ENCODE measurements at places on chromosomes 7 and 10. TPM values are rescaled to one million over a fixed set of nuclear protein-coding genes. Genes with fewer than 3 reads are reported as not detected.
A peak's percentile ranks its signal among the peaks of the same experiment; 100 is the strongest.

The FGFR2 gene
- total RNA-seq = 0.73 TPM

The IL2RA gene
- total RNA-seq = 1,187 TPM

The CALHM3 gene
- total RNA-seq = not detected

The MBL2 gene
- not detected for total RNA-seq

The NRAP gene
- not detected for total RNA-seq

The WNT16 gene
- total RNA-seq = not detected

The KIAA1549 gene
- 0.21 TPM for total RNA-seq

The VKORC1L1 gene
- total RNA-seq = 24.0 TPM

GRCh38 chr10:6065835-6066234 is 3.7 kb upstream of the IL2RA start:
- DNase-seq = peak; percentile 75

GRCh38 chr10:61847640-61848039 is 53.9 kb upstream of the ARID5B start:
- no peak for DNase-seq

DNA sequence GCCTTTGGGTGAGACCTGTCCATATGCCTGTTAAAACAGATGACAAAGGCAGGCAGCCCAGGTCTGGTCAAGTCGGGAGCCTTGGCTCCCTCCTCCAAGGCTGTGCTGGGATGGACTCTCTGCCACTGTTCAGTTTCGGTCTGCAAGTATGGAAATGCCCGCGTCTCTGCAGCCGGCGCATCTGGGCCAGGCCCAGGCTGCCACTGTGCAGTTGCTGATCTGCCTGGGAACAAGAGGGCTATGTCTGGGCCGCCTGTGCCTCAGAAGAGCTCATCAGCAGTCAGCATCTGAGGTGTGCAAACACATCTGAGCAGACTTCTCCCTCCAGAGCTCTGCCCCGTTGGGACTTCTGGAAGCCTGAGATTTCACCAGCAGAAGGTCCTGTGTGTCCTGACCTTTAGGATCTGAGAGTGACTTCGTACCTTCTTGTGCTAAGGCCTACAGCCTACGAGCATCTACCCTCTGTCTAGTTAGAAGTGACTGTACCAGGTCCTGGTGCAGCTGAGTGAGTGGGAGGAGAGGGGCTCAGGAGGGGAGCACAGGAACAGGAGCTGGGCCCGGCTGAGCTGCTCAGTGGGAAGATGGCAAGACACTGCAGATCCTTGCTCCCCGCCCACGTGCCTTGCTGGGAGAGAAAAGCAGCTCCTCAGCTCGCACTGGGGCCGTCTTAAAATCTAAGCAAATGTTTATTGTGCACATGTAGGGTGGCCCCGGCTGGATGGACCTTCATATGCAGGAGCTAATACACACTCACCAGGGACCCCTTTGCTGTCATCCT is 50.9 kb downstream of the DOCK1 start:
- DNase-seq = no peak

GRCh38 chr7:149362696-149363095 is 98.2 kb downstream of the ZNF777 start:
- no peak for DNase-seq

- DNase-seq = no peak
Measured at GRCh38 chr10:17643339-17643754, 604 bp upstream of the STAM start.

DNA sequence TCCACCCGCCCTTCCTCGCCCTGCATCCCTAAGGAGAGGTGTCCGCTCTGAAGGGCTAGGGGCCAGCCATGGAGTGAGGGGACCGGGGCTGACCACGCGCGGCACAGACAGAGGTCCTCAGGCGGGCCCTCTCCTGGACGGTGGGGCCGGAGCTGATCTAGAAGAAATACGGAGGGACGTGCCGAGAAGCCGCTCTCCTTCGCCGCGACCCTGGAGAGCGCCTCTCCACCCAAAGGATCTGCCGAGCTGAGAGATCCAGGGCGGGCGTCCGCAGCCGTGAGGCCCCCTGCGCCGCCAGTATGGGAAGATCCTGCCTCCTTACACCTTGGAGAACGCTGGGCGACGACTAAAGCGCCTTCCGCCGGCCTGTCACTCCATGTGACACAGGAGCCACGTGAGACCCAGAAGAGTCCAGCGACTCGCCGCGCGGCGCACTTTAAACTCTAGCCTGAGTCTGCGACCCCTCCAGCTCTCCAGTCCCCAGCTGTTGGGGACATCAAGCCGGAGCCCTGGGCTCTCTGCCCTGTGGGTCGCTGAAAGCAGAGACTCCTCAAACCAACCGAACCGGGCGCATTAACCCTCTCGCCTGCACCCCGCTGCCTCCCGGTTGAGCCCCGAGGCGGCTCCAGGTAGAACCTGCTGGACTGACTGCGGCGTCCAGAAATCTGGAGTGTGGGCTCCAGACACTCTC is 1.5 kb upstream of the SFMBT2 start:
- peak; percentile 69 for DNase-seq

- no peak for DNase-seq
Measured at GRCh38 chr7:134255814-134256213, 60.9 kb downstream of the SLC35B4 start.

GRCh38 chr10:23065181-23065948 is 30.0 kb upstream of the MSRB2 start:
- DNase-seq = no peak

DNA sequence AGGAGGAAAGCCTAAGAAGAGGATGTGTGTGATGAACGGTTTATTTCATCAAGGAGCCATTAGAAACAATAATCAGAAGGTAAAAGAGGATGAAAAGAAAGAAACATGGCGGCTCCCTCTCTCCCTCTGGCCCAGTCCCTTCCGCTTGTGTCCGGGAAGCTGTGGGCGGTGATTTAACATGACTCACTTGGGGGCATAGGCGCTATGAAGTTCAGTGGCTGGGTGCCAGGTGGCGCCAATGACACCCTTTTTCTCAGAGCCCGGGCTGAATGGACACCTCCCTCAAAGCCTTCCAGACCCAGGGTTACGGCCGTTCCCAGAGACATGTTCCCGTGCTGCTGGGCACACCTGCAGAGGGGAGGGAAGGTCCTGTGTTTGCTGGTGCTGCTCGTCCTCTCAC is 244.0 kb downstream of the SKAP2 start:
- DNase-seq = no peak

DNA sequence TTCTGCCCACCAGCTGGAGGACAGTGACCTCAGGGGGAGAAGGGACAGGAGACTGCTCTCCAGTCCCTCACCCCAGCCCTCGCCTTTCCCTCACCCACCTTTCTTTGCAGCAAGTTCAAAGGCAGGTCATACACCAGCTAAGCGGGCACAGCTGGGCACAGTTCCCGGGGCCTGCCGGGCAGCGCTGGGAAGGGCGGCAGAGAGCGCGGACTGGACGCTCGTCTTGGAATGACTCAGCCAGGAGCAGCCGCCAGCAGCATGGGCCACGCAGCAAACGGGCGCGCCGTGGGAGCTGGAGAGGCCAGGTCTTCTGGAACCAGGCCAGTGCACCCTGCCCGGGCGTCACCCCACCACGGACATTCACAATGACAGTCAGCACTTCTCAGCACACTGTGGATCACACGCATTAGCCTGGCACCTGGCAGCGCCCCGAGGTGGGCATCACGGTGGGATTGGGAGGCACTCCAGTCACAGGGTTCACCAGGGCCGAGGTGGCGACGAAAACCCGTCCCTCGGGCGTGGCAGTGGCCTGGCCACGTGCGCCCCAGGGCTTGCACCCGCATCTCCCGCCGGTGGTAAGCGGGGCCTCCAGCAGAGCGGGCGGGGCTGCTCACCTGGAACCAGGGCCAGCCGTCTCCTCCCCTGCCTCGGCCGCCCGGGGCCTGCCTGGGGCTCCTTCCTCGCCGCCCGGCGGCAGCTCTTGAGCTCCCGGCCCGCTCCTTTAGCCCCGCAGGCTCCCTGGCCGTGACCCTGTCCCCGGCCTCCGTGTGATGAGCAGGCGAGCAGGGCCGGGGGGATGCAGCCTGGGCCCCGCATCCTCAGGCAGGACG is 29.0 kb upstream of the WDFY4 start:
- no peak for DNase-seq

DNA sequence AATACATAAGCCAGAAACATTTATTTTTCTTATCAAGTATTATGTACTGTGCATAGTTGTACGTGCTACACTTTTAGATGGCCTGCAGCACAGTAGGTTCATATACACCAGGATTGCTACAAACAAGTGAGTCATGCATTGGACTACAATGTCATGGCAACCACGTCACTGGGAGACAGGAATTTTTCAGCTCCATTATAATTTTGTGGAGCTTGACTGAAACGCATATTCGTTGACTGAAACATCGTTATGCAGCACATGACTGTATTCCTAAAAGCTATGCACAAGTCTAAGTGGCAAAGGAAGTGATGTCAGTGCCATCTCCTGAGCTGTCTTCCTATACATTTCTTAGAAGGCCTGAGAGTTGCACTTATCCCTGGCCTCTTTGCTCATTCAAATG is 871.8 kb downstream of the IPMK start:
- DNase-seq = no peak

DNA sequence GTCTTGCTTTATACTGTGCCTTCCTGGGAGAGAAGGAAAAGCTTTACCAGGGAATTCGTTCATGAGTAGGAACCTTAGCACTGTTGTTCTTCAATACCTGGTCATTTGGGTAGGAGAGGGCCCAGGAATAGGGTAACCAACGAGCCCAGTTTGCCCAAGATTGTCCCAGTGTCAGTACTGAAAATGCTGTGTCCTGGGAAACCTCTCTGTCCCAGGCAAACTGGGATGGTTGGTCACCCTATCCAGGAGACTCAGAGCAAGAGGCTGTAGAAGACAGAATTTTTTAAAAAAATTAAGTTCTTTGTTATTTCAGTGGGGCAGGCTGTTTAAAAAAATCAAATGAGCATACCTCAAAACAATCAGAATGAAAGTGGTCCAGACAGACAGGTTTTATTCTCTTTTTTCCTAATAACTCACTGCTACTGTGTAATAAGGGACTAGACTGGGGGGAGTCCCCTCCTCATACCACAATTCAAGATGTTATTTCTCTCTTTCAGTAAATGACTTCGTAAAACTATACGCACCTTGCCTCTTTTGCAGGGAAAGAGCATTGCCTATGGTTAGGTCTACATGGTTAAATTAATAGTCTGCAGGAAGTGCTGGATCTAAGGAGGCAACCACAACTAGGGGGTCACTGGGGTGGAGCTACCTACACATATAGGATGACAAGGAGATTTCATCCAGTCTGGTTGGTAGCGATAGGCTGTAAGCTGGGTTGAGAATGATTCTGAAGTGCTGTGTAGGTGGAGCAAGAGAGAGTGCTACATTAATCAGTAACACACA is 41.1 kb upstream of the FAM133B start:
- peak; percentile 84 for DNase-seq
